Fibroblast of mammary gland (primary cell): ENCODE measurements at places on chromosomes 3 and 15.

DNA sequence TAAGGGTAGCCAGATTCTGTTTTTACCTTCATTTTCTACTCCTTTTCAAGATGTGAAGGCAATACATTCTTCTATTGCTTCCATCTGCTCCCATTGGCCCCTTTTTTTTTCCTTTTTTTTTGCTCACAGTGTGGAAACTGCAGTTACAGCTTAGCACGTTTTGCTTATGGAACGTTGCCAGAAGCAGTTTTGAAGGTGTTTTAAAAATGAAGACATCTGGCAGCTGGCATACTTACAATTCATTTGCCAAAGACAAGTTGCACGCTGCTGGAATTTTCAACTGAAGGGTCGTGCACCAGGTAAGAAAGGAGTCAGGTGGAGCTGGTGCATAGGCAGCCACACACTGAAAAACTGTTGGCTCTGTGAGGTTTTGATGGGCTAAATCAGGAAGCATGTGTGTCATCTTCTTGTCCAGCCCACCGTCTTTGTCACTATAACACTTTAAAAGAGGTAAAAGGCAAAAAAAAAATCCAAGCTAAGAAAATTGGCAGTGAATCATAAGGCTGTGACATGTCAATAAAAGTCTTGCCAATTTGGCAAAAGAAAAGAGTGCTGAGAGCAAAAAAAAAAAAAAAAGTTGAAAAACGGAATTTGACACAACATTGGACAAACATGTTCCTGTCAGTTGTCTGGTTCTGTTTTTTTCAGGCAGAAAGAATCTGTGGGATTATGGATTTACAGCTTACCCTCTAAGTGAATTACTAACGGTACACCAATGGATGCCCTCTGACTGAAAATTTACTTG lies 225.4 kb upstream of the SOX2 start:
- DNase-seq: no peak

GRCh38 chr15:32060706-32061105 lies 30.4 kb downstream of the CHRNA7 start:
- no peak for DNase-seq

GRCh38 chr15:48856942-48857341 lies 21.0 kb upstream of the EID1 start:
- no peak for DNase-seq

GRCh38 chr3:126556637-126557414 lies 1.9 kb downstream of the C3orf22 start:
- DNase-seq: no peak

GRCh38 chr15:72372361-72372760 lies 3.5 kb downstream of the HEXA start:
- DNase-seq: no peak

GRCh38 chr15:90742087-90742486 lies 24.9 kb downstream of the BLM start:
- DNase-seq: peak; percentile 21

DNA sequence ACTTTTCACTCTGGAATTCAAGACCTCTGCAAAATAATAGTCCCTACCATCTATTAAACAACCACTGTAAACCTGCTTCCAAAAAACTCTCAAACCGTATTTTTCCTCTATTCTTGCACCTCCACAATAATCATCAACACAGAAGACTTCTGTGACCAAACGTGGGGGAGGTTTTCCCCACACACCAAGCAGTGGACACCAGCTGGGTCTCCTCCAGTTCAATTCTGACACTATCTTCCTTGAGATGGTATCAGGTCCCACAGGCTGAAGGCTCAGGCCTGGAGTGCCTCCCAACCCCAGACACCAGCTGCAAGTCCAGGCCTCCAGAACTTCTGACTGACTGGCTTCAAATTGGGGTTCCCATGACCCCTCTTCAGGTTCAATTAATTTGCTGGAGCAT lies 89.6 kb upstream of the RAP2B start:
- no peak for DNase-seq

DNA sequence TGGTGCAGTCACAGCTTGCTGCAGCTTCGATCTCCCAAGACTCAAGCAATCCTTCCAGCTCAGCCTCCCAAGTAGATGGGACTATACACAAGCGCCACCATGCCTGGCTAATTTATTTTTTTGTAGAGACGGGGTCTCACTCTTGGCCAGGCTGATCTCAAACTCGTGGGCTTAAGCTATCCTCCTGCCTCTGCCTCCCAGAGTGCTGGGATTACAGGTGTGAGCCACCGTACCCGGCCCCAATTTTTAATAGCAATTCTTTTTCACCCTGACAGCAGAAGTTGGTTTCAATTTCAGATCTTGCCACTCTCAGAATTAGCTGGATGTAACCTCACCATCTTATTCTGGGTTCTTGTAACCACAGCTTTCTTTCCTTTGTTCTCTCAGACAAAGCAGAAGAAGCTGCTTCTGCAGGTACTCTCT lies 64.8 kb downstream of the TRIM71 start:
- DNase-seq: no peak

GRCh38 chr3:3646934-3647333 lies 152.3 kb upstream of the LRRN1 start:
- no peak for DNase-seq

DNA sequence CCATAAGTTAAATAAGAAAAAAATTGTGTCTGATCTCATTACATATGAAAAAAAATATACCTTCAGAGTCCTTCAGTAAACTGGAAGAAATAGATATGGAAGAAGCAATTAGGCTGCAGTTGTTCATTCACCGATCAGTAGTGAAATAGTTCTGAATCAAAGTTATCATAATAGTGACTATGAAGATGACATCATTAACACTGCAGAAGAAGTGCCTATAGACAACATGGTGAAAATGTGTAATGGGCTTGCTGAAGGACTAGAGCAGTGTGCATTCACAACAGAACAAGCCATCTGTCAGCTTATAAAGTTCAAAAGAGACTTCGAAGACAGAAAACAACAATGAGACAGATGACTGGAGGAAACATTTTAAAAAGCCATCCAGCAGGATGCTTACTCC lies 144.5 kb downstream of the NAALADL2 start:
- no peak for DNase-seq

DNA sequence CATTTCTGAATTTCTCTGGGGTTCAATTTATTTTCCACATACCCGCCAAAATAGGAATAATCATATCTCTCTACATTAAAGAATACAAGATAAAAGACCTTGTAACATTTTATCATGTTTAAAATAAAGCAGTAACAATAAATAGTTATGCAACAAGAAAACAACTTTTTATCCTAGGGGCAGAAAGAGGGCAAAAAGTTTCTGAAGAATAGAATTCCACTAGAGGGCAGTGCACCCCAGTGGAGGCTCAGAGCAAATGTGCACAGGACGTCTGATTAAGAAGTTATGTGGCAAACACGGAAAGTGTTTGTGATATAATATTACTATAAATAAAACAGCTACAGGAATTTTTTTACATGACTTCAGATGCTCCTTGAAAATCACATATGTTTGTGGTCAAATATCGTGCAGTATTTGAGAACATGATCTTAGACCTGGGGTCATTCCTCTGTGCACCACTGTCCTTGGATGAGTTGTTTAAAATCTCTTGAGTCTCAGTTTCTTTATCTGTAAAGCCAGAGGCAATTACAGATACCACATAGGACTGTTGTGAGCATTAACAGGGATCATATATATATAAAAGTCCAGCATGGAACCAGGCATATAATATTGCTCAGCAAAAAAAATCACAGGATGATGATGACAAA lies 13.2 kb upstream of the PIK3R4 start:
- peak; percentile 62 for DNase-seq

DNA sequence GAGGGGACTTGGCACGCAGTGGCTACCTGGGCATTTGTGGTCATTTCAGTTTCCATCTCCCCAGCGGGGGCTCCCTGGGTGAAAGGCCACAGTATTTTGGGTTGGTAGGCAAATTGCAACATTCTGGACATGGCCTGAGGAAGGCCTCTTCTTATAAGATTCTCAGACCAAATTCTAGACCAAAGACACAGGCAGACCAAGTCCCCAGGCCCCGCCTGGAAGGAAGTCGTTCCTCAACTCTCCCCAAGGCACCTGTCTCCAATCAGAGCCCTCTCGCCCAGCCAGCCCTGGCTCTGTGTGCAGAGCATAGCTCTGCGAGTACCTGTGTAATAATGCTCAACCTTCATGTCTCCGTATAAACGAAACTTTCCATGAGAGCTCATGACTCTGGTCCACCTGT lies 53.1 kb downstream of the GRIP2 start:
- no peak for DNase-seq

- DNase-seq: no peak
Observed at GRCh38 chr15:91945385-91945784, 91.9 kb downstream of the SLCO3A1 start.

DNA sequence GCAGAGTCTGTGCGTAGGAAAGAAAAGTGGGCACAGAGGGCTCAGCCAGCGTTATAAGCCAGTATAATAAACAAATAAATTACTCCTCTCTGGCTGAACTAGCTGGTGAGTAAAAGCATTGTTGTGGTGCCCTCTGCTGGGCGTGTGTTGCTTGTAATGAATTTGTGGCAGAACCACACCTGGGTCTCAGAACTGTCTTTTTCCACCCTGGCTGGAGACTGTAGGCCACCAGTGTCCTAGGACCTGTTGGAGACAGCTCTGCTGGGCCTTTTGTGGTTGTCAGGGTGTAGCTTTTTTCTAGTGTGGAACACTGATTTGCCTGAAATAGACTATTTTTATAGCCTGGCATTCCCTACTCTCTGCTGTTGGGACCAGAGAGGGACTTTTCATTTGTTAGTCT lies 130.5 kb upstream of the EIF1B start:
- peak; percentile 77 for DNase-seq

- DNase-seq: no peak
Observed at GRCh38 chr3:21457084-21457483, 293.9 kb downstream of the ZNF385D start.
